Ascending aorta (tissue), 2 donors: ENCODE measurements at places on chromosomes 5 and 9. TPM values are rescaled to one million over a fixed set of nuclear protein-coding genes. Genes with fewer than 3 reads are reported as not detected.

Gene SPATA31A3
- total RNA-seq: not detected

Gene TNPO1
- 48.5 TPM for total RNA-seq

DNA sequence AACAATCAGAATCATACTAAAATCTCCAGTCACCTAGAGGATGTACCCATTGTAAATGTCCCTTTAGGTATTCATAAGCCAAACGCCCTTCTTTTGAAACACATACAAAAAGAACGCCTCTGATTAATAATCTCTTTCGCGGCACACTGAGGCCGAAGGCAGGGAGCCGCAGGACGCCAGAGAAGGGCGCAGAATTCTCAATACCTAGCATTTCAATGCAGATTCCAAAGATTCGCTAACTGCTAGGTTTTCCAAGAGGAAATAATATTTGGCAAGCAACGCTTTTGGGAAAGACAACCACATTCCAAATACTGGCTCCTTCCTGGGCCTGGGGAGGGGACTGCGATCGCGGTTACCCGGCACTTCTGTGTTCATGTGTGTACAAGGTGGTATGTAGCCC is 203.3 kb downstream of the MEF2C start:
- peaks cover under 1% of the 10 kb centered on the region for H3K4me1 ChIP-seq
- H3K36me3 ChIP-seq: no peaks in the 10 kb centered on the region
- peaks cover 60% of the 10 kb centered on the region for H3K27me3 ChIP-seq
- H3K27ac ChIP-seq: no peak overlapping the region

Gene RPL35
- 2,123 TPM for total RNA-seq

DNA sequence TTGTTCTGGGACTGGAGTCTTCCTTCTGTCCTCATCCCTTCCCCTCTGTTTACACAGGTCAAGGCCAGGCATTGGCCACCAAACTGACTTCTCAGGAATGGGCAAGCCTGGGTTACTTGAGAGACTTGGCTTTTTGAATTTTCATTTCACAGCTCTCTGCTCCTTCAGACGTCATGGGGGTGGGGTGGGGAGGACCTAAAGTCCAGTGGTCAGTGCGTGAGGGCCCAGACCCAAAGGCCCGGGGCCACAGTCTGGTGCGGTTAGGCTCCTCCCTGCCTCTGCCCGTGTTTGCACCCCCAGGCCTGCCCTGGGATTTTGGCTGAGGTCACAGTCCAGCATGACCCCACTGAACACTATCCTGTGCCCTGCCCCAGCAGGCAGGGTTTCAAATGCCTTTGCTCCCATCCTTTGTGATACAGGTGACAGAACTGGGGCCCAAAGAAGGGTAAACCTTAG is 4.1 kb upstream of the CXXC5 start:
- H3K4me1 ChIP-seq: peaks cover 6% of the 10 kb centered on the region
- H3K4me3 ChIP-seq: no peak overlapping the region
- no peaks in the 10 kb centered on the region for H3K27me3 ChIP-seq
- no peak for DNase-seq
- no peak overlapping the region for H3K27ac ChIP-seq
- H3K36me3 ChIP-seq: no peaks in the 10 kb centered on the region

Gene TMC1
- total RNA-seq: not detected

Gene C9orf40
- 15.2 TPM for total RNA-seq

Gene ACOT12
- not detected for total RNA-seq

GRCh38 chr5:8865266-8865665 is 680.6 kb downstream of the SEMA5A start:
- no peaks in the 10 kb centered on the region for H3K36me3 ChIP-seq
- H3K4me1 ChIP-seq: no peaks in the 10 kb centered on the region
- H3K27me3 ChIP-seq: no peaks in the 10 kb centered on the region
- no peak overlapping the region for H3K27ac ChIP-seq
- no peak for DNase-seq

DNA sequence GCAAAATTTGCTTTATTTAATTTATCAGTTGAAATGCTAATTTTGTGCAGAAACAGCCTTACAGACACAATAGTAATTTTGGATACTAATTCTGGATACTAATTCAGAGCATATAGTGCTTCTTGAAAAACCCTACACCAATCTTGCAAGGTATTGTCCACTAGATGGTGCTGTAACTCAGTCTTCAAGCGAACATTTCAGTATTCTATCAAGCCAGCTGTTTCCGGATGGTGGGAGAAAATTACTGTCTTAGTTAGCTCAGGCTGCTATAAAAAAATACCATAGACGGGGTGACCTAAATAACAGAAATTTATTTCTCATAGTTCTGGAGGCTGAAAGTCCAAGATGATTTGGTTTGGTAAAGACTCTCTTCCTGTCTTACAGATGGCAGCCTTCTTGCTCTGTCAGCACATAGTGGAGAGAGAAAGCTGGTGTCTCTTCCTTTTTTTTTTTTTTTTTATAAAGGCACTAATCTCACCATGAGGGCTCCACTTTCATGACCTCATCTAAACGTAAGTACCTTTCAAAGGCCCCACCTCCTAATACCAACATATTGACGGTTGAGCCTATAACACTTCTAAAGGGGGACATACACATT is 1306.5 kb upstream of the CDH9 start:
- H3K27ac ChIP-seq: no peak overlapping the region
- H3K4me3 ChIP-seq: no peak overlapping the region
- no peaks in the 10 kb centered on the region for H3K27me3 ChIP-seq
- no peaks in the 10 kb centered on the region for H3K4me1 ChIP-seq
- DNase-seq: no peak
- H3K36me3 ChIP-seq: no peaks in the 10 kb centered on the region

DNA sequence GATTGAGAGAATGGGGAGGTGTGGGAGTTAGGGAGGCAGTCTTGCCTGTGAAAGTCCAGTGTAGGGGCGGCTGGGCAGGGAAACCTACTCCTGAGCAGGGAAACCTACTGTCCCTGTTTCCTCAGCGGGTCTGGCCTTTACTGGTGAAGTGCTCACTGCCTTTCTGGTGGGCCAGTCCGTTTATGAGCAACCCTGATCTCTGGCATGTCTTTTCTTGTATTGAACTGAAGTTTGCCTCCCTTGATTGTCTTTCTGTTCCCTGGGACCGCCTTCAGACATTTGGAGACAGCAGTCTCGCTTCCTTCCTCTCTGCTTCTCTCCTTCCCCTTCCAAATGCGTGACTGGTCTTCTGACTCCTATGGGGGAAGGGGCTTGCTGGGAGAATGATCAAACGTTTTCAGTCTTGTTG is 2.9 kb downstream of the SNX18 start:
- DNase-seq: no peak
- H3K27ac ChIP-seq: peak overlapping the region; percentile 95
- H3K4me1 ChIP-seq: peaks cover 2% of the 10 kb centered on the region
- no peaks in the 10 kb centered on the region for H3K27me3 ChIP-seq
- H3K4me3 ChIP-seq: peak overlapping the region; percentile 93

GRCh38 chr9:97891736-97892135 is 30.6 kb downstream of the TRMO start:
- no peak overlapping the region for H3K27ac ChIP-seq
- peaks cover 8% of the 10 kb centered on the region for H3K36me3 ChIP-seq
- no peaks in the 10 kb centered on the region for H3K4me1 ChIP-seq
- no peak for DNase-seq
- no peak overlapping the region for H3K4me3 ChIP-seq

- no peak for DNase-seq
- H3K27me3 ChIP-seq: no peaks in the 10 kb centered on the region
- H3K27ac ChIP-seq: no peak overlapping the region
- H3K4me3 ChIP-seq: no peak overlapping the region
- no peaks in the 10 kb centered on the region for H3K36me3 ChIP-seq
Measured at GRCh38 chr5:135441350-135441831, 5.8 kb downstream of the DCANP1 start.

Gene HAND1
- total RNA-seq: not detected

DNA sequence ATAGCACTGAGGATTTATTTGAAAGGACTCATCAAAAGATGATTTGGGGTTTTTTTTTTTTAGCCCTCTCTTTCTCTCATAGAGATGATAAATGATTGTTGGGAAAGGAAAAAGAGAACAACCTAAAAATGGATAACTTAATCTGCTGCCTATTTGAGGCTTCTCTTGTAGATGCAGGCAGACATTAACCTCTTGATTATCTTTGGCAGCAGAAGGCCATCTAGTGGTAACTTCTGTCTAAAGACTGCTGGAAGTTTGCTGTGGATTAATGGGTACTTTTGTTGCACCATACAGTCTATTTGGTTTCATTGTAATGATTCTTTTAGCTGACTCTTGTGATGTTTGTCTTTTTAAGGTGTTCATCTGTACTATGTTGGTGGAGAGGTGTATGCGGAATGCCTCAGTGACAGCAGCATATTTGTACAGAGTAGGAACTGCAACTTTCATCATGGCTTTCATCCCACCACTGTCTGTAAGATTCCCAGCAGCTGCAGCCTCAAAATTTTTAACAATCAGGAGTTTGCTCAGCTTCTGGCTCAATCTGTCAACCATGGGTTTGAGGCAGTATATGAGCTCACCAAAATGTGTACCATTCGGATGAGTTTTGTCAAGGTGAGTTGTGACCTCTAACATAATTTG is 18.8 kb downstream of the SMIM32 start:
- no peak for DNase-seq
- no peaks in the 10 kb centered on the region for H3K4me1 ChIP-seq
- no peak overlapping the region for H3K27ac ChIP-seq
- no peak overlapping the region for H3K4me3 ChIP-seq

Gene ZNF454
- total RNA-seq: 2.8 TPM

- DNase-seq: no peak
- no peaks in the 10 kb centered on the region for H3K36me3 ChIP-seq
- H3K27me3 ChIP-seq: no peaks in the 10 kb centered on the region
- H3K27ac ChIP-seq: no peak overlapping the region
Measured at GRCh38 chr5:83469075-83469474, 2.5 kb upstream of the VCAN start.

- H3K27me3 ChIP-seq: no peaks in the 10 kb centered on the region
- peaks cover 5% of the 10 kb centered on the region for H3K4me1 ChIP-seq
- no peak for DNase-seq
- H3K4me3 ChIP-seq: no peak overlapping the region
Measured at GRCh38 chr5:58188262-58188651, 271.6 kb downstream of the PLK2 start.

Gene TPPP
- 13.8 TPM for total RNA-seq

DNA sequence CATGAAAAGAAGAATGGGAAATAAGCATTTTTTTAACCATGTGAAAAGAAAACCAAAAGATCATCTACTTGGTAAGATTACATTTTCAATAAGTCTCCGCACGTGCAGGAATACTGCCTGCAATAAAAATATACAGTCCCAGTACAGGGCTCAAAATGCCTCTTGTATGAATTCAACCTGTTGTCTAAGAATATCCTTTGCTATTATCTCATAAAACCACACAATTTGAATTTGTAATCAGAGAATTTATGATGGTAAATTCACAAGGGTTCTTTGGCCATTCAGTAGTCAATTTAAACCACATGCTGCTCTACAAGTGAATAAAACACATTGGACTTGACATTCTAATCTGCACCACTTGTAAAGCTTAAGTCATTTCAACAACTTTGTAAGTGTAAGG is 46.6 kb downstream of the ST8SIA4 start:
- no peak for DNase-seq
- no peak overlapping the region for H3K4me3 ChIP-seq
- no peaks in the 10 kb centered on the region for H3K4me1 ChIP-seq
- H3K27ac ChIP-seq: no peak overlapping the region
- H3K27me3 ChIP-seq: no peaks in the 10 kb centered on the region

- no peaks in the 10 kb centered on the region for H3K27me3 ChIP-seq
- no peak overlapping the region for H3K27ac ChIP-seq
- DNase-seq: no peak
- peaks cover 3% of the 10 kb centered on the region for H3K4me1 ChIP-seq
- no peaks in the 10 kb centered on the region for H3K36me3 ChIP-seq
Measured at GRCh38 chr9:112032009-112032408, 135.4 kb downstream of the UGCG start.

Gene TTC33
- total RNA-seq: 7.0 TPM

GRCh38 chr5:59187857-59188256 is 605.0 kb downstream of the RAB3C start:
- H3K36me3 ChIP-seq: no peaks in the 10 kb centered on the region
- no peak overlapping the region for H3K27ac ChIP-seq

- no peaks in the 10 kb centered on the region for H3K27me3 ChIP-seq
- no peak for DNase-seq
- no peak overlapping the region for H3K4me3 ChIP-seq
Measured at GRCh38 chr5:16932401-16932800, 3.7 kb downstream of the MYO10 start.

DNA sequence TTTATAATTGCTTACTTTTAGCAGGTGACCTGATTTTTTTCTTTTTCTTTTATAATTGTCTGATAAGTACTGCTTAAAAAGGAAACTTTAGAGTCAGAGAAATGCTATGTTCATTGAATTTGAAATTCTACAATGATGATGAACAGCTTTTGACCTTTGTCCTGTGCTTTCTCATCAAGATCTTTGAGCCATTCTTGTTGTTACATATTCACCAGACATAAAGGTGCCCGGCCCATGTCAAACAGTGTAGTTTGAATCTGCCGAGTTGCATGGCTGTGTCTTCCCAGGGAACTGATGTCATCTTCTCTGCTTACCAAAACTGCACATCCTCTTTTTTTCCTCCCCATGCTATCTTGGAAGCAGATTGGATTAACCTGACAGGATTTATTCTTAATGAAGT is 163.6 kb downstream of the LRRC70 start:
- H3K27me3 ChIP-seq: no peaks in the 10 kb centered on the region
- no peak overlapping the region for H3K27ac ChIP-seq
- H3K36me3 ChIP-seq: no peaks in the 10 kb centered on the region
- no peaks in the 10 kb centered on the region for H3K4me1 ChIP-seq

Gene CBY3
- not detected for total RNA-seq

DNA sequence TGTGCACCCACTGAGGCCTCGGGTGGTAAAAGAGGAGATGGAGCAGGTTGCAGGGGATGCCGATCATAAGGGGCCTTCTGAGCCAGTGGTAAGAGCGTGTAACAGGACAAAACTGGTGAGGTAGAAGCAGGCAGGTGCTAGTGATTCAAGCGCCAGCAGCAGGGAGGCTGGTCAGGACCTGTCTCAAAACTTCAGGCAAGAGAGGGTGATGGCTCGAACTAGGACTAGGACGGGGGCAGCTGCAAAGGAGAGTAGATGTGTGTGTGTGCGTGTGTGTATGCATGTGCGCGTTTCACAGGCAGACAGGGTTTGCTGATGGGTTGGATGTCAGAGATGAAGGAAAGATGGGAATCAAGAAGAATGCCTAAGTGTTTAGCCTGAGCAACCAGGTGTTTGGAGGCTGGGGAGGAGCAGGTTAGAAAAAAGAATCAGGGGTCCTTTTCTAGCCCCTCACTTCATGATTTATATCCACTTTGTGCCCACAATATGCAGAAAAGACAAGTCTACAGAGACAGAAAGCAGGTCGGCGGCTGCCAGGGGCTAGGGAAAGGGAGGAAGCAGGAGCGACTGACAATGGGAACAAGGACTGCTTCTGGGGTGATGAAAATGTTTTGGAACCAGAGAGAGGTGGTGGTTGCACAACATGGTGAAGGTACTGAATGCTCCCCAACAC is 15.2 kb downstream of the HRH2 start:
- H3K36me3 ChIP-seq: no peaks in the 10 kb centered on the region
- no peak for DNase-seq
- H3K27ac ChIP-seq: no peak overlapping the region
- no peak overlapping the region for H3K4me3 ChIP-seq
- no peaks in the 10 kb centered on the region for H3K27me3 ChIP-seq

Gene CERCAM
- total RNA-seq: 70.5 TPM

- no peaks in the 10 kb centered on the region for H3K27me3 ChIP-seq
- no peaks in the 10 kb centered on the region for H3K4me1 ChIP-seq
- no peak overlapping the region for H3K27ac ChIP-seq
- H3K36me3 ChIP-seq: no peaks in the 10 kb centered on the region
Measured at GRCh38 chr9:26263478-26263877, 585.2 kb upstream of the TUSC1 start.

Gene TMEM252
- total RNA-seq: not detected

Gene PKD2L2
- total RNA-seq: not detected

- H3K27ac ChIP-seq: no peak overlapping the region
- H3K36me3 ChIP-seq: no peaks in the 10 kb centered on the region
- no peaks in the 10 kb centered on the region for H3K4me1 ChIP-seq
- no peaks in the 10 kb centered on the region for H3K27me3 ChIP-seq
- no peak overlapping the region for H3K4me3 ChIP-seq
Measured at GRCh38 chr9:117697046-117697445, 7.2 kb upstream of the TLR4 start.
